Memory B cell (primary cell): ENCODE measurements at places on chromosomes 7 and 10.

- no peak for DNase-seq
These were observed 85.6 kb upstream of the AGR3 start for GRCh38 chr7:16967300-16967811.

- no peak for DNase-seq
These were observed 180.2 kb downstream of the FRMD4A start for GRCh38 chr10:14150526-14150925.

GRCh38 chr7:46649876-46650275, 728.8 kb upstream of the IGFBP3 start:
- DNase-seq = no peak

DNA sequence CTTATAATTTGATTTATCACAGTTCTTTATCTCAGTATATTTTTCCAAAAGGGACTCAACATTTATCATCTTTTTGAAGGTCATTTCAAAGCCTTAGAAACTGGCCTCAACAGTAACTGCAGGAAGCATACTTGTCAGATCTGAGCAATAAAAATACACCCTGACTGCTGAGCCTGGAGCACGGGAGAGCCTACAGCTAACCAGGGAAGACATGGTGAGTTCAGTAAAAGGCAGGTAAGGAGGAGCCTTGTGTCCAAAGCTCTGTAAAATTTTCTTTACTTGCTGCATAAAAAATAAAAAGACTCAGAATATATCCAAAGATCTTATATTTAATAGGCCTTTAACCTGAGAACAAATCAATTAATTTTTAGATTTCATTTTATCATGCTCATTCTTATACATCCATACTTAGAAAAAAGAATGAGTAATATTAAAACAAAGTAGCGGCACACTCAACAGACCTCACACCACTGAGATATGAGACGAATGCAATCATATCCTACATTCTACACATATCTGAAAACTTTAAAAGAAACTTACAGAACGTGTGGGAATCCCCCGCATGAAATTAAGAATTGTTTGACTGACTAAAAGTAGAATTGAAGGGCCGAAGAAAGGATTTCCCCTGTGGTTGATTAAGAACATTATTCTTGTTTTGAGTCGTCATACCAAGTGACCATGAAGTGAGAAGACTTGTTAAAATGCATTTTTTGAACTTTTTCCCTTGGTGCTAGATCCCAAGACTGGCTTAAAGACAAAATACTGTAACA, 296.4 kb upstream of the MKLN1 start:
- DNase-seq = no peak

GRCh38 chr10:124007102-124007772, 86.2 kb downstream of the CHST15 start:
- no peak for DNase-seq

- no peak for DNase-seq
These were observed 116.1 kb upstream of the PALS2 start for GRCh38 chr7:24457219-24457558.

DNA sequence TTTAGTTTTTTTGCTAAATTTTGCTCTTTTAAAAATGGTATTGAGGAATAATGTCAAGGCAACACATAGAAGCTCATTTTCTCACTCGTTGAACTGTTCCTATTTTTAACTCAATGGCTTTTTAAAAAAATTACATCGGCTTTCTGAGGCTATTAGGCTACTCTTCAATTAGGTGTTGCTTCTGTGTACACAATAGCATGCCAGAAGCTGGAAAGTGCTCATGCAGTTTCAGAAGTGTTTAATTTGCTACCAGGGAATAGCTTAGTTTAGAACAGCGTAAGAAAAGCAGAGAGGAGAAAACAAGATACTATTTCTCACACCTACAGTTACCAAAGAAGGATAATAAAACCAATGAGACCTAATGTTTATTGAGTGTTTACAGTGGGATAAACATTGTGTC, 157.4 kb downstream of the NXPH1 start:
- DNase-seq = no peak

DNA sequence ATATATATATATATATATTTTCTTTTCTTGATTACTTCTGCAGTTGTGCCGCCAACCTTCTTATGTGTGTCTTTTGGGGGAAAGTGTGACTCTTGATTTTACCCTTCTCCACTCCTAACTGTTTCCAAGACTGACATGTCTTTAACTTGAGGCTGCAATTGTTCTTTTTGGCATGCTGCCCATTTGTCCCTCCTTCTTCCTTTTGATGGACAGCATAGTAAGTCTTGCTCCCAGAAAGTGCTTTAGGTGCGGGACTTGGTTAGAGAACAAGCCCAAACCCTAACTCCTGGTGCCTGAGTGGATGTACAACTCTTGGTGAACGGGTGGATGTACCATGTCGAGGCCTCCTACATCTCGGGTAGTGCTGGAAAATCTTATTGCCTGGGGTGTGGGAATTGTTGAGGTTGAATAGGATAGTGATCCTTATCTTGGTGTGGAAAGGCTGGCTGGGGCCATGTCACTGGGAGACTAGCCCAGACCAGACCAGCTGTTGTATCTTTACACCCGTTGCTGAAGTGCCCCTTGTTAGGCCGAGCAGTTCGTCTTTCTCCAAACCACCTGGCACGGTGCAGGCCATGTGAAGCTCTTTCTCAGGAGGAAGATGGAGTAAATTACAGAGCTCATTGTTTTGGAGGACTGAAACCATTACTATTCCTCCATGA, 16.3 kb downstream of the TCF7L2 start:
- DNase-seq = no peak

GRCh38 chr10:103893817-103894216, 24.2 kb downstream of the STN1 start:
- DNase-seq = no peak

GRCh38 chr7:50272808-50273207, 31.7 kb upstream of the IKZF1 start:
- DNase-seq = no peak

DNA sequence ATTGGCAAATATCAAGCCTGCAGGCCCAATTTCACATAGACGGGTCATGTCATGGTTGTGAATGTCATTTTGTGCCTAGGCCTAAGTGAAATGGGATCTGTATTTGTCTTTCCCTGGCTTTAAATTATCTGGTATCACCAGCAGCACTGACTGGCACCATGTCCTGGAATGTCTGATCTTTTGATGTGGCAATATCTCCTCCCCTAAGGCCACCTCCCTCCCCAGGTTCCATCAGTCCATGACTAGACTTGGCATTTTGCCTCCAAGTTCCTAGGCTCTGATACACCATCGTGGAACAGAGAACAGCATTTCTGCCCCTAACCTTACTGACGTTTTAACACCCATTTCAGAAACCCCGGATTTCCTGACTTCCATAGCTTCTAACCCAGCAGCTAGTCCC, 513.9 kb downstream of the GALNT17 start:
- DNase-seq = no peak

DNA sequence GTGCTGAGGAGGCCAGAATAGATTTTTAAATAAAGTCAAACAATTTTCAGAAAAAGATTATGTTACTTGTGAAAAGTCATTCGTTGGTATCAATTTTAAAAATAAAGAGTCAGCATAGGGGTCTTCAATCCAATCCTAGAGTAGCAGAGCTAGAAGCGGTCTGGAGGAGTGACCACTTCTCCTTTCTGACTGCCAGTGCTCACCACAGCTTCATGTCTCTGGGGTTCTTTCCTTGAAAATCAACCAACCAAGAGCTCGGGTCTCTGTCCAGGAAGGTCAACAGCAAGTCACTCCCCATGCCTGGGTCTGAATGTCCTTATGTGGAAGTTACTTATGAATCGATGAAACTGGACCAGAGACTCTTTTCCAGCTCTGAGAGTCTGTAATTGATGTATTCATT, 14.3 kb downstream of the PTPRN2 start:
- no peak for DNase-seq

- DNase-seq = no peak
These were observed 1.1 kb downstream of the ADRA2A start for GRCh38 chr10:111077785-111078504.

GRCh38 chr7:118087126-118087525, 96.8 kb upstream of the LSM8 start:
- no peak for DNase-seq

DNA sequence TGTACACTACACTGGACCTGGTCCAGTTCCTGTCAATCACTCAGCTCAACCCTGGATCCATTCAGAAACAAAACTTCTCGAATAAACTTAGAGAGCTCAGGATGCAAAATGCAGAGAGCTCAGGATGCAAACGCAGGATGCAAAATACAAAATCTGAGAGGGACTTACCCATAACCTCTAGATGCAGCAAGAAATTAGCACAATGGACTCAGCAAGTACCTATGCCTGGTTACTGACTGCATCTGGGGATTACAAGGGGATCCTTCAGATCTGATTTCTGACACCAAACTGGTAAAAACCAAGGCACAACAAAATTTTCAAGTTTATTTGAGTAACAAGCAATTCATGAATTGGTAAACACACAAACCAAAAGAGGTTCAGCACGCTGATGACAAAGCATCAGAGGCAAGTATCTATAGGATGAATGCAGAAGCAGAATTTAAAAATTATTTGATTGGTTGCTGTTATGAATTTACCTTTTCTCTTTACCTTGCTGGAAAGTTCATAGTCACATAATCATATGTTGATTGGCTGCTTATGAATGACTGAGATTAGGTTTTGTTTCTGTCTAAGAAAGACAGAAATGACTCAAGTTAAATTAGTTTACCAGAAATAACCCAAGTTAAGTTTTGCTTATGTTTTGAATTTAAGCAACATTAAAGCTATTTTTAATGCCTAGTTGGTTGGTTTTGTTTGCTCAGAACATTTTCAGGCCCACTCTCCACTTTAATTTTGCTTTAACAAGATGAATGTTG, 11.4 kb downstream of the GIMAP6 start:
- DNase-seq = no peak

- DNase-seq = no peak
These were observed 2.1 kb upstream of the MBL2 start for GRCh38 chr10:52774600-52775106.

GRCh38 chr7:158858592-158859503, 2.5 kb downstream of the DYNC2I1 start:
- no peak for DNase-seq

DNA sequence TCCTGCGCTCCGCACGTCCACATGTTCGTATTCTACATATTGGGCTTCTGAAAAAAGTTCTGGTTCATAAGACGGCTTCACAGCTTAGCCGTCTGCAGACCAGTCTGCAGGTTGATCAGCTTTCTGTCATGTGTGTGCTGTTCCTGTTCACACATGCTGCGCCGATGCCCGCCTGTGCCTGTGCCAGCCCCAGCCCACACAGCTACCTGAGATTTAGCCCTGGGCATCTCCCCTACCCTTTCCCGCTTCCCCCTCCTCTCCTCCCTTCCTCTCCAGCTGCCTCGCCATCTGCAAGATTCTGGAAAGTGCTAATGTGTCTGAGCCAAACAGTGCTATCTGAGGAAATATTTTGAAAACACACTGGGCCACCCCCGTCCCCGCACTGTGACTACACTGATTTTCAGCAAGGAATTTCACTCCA, 7.1 kb downstream of the CHST3 start:
- DNase-seq = no peak

DNA sequence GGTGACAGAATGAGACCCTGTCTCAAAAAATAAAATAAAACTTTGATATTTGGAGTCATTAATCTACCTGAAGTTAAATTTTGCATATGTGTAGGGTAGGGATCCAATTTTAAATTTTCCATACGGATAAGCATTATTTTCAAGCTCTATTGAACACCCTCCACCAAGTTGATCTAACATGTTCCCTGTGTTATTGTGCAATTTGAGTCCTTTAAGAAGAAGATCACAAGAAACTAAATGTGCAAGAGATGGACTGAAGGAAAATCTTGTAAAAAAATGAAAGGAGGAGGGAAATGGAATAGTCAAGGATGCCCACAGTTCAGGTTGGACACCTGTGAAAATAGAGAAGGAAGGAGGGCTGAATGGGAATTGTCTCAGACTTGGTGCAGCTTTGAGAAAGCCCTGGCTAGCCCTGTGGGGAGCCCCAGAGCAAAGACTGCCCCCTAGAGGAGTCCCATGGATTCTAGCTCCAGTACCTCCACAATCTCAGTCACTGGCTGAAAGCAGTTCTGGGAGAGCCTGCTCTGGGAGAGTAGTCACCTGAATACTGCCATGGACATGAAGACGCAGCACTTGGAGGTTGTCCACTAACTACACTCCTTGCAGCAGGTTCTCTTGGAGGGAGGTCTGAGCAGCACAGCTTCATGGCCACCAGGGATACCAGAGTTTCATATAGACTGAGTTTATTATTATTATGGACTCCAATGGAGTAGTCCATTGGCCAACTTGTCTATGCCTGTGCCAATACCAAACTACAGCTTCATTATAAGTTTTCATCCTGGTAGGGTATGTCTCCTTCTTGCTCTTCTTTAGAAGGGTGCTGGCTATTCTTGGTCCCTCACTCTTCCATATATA, 5.7 kb upstream of the TIAL1 start:
- DNase-seq = no peak

- DNase-seq = no peak
These were observed 97.9 kb downstream of the TMEM168 start for GRCh38 chr7:112692333-112692732.

- no peak for DNase-seq
These were observed 12.4 kb downstream of the CTBP2 start for GRCh38 chr10:125147971-125148439.

GRCh38 chr10:34661580-34661979, 153.5 kb downstream of the PARD3 start:
- DNase-seq = no peak

DNA sequence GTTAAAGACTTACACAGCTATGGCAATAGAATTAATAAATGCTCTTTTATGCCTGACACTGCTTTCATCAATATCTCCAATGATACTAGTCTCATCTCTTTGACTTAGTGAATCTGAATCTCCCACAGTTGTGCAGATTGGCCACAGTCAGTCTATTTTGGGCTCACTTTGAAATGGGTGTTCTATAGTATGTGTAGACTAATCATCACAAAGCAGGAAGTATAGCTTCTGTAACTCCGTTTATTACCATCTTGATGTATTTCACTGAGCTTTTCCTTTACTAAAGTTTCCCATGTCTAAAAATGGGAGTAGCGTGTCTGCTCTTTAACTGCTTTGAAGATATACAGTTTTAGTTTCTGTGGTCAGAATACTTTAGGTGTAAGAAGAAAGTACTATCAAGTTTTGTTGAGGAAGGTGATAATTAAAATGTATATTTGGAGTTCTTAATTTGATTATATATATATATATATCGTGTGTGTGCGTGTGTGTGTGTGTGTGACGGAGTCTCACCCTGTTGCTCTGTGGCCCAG, 70.1 kb downstream of the ST7 start:
- DNase-seq = no peak

GRCh38 chr10:18010050-18010449, 58.3 kb downstream of the SLC39A12 start:
- DNase-seq = no peak

DNA sequence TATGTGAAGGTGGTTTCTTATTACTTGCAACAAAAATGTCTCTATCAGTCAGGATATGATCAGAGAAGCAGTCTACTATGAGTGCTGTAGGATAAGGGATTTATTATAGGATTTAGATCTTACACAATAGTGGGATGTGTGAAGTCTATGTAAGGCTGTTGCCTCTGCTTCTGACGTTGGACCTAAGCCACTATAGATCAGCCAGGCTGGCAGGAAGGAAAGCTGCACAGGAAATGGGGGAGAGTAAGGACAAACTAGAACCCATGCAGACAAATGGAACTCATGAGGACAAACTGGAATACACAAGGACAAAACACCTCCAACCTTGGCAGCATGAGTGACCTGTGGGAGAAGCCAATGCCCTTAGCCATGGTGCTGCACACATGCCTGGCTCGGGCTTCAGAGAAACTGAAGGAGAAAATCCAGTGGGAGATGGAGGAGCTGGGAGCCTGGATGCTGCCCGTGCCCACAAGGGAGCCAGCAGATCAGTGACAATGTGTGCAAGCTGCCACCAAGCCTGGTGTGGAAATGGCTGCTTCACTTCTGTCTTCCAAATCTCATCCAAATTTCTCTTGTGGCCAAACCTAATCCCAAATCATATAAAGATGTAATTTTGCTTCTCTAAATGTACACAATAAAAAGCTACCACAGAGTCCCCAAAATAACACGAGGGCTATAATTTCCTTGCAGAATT, 147.0 kb upstream of the PCGF5 start:
- DNase-seq = no peak
